ENCODE measurements at places on chromosomes 13 and 19. TPM values are rescaled to one million over a fixed set of nuclear protein-coding genes. Genes with fewer than 3 reads are reported as not detected.
A peak's percentile ranks its signal among the peaks of the same experiment; 100 is the strongest.

Gene SPACA4
- total RNA-seq, result 0.67 TPM

Gene KIR2DL3
- not detected for total RNA-seq

Gene MBD3L2
- total RNA-seq, result not detected

Gene APOC4
- not detected for total RNA-seq

Gene MISP
- total RNA-seq, result not detected

Gene CEACAM21
- 34.8 TPM for total RNA-seq

Gene NLRP4
- total RNA-seq, result not detected

Gene MAB21L1
- total RNA-seq, result 2.2 TPM

Gene ZNF729
- not detected for total RNA-seq

DNA sequence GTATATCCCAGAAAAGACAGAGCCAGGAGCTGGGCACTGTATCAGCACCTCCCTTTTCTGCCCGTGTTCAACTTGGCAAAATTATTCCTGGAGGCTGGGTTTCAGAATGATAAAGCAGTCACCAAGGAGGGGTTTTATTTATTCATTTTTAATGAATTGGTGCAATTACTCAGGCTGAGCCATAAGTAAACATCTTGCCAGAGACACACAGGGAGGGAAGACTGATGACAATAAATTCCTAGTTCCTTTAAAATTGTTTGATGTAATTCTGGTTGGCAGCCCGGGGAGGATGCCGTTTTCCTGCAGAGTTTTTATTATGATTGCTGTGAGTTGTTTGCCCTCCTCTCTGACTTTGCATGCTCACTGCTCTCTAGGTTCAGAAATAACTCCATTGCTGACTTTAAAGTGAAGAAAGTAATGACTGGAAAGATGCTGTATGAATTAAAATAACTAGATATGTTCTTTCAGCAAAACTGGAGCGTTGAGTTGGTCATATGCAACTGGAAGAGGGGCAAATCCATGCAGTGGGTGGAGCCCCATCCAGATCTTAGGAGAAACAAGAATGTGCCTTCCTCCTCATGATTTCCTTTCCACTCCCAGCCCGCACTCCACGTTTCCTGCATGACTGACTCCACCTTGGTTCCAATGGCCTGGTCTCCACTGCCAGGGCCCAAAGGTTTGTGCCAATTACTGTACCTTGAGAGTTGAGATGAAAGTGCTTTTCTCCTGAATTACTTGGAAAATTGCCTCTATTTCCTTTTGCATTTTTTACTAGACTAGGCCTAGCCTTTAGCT, 182.1 kb downstream of the RFC3 start:
- peak overlapping the region; percentile 61 for H3K27ac ChIP-seq
- H3K27me3 ChIP-seq, result no peaks in the 10 kb centered on the region

- no peak within 1 kb of the TSS for H3K27ac ChIP-seq
- peaks cover 26% of the 10 kb centered on the region for H3K4me1 ChIP-seq
- H3K4me3 ChIP-seq, result no peak within 1 kb of the TSS
Observed at GRCh38 chr19:35641515-35642151, at the start of gene ETV2. ETV2 (plus strand) TSS chr19:35641745; CDS start chr19:35642461, 716 bp downstream.

DNA sequence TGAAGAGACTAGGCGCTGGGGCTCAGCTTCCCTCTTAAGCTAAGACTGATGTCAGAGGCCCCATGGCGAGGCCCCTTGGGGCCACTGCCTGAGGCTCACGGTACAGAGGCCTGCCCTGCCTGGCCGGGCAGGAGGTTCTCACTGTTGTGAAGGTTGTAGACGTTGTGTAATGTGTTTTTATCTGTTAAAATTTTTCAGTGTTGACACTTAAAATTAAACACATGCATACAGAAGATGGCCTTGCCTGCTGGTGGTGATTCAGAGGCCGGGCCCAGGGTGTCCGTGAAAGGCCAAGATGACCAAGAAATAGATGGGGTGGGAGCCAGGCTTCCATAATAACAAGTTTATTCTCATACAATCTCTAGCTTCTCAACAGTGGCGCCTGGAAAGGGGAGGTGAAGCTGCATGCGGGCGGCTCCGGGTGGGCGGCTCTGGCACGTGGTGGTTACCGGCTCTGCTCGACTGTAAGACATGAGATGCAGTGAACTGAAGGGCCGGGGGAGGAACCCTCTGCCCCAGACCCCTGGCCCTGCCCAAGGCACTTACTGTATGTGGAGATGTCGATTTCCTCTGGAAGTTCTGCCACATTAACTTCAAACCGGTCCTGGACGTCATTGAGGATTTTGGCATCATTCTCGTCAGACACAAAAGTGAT, 10.5 kb downstream of the DDX39A start:
- no peak for DNase-seq
- H3K4me3 ChIP-seq, result no peak overlapping the region
- H3K27ac ChIP-seq, result no peak overlapping the region
- peaks cover 3% of the 10 kb centered on the region for H3K4me1 ChIP-seq
- H3K36me3 ChIP-seq, result peaks cover 60% of the 10 kb centered on the region
- H3K27me3 ChIP-seq, result no peaks in the 10 kb centered on the region

DNA sequence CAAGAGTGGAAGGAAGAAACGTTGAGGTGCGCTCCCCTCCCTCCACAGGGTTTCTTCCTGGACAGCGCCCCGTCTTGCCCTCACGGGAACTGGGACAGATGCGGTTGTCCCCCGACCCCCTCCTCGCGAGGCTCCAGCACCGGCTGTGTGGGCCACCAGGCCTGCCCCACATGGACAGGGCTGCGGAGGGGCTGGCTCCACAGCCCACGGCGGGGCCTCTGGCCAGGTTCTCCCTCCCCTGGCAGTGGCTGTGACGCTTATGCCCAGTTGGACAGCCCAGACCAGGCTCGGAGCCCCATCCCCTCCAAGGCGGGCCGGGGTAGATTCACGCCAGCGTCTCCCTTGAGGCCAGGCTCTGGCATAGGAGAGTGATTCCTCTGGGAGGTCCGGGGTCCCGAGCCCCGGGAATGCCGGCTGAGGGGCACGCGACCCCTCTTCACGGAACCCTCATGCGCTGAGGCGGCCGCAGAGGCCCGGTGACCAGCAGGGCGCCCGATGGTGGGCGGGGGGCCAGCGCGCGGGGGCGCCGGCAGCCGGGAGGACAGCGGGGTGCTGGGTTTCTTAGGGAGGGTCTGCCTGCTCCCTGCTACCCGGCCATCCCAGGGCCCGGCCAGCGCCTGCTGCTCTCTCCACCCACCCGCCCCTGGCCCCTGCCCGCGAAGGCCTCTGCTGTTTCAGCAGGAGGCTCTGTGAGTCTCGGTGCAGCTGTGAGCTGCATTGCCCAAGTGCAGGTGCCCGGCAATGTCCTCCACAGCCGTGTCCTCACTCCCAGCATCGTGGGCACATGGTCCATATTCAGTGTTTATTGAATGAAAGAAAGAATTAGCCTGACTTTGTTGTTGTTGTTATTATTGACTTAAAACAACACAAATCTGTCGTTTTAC, 20.3 kb upstream of the GAS6 start:
- peaks cover 62% of the 10 kb centered on the region for H3K4me1 ChIP-seq
- H3K4me3 ChIP-seq, result no peak overlapping the region
- H3K27me3 ChIP-seq, result no peaks in the 10 kb centered on the region
- DNase-seq, result no peak
- H3K27ac ChIP-seq, result peak overlapping the region; percentile 11

DNA sequence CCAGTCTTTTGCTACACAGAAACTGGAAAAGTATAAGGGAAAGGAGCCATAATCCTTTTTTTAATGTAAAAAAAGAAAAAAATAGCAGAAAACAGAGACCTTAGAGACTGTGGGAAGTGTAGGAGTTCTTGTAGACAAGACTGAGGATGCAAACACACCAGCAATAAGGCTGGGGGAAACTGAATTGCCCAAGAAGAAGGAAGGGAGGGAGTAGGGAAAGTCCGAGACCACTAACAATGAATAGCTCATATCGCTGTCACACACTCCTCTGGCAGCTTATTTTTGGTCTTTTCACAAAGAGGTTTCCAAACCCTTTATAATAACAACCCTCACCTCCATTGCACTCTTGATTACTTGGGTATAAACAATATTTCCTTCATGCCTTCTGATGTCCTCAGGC, 952.0 kb downstream of the SLITRK5 start:
- no peaks in the 10 kb centered on the region for H3K4me1 ChIP-seq
- no peak overlapping the region for H3K27ac ChIP-seq
- no peak overlapping the region for H3K4me3 ChIP-seq
- no peaks in the 10 kb centered on the region for H3K36me3 ChIP-seq

DNA sequence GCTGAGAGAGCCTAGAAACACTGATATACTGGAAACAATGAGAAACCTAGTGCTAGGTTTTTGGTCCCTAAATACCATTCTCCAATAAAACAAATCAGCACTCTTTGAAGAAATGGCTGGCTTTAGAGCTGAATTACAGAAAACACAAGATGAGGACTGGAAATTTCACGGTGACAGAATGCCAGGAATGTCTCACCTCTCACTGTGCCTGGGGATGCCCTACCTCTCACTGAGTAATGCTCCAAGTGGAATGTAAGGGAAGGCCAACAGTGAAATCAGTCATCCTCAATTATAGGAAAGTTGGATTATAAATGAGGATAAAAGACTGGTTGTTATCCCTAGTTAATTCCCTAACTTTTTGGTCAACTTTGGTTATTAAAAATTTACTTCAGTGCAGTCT, 259.0 kb downstream of the NALCN start:
- H3K36me3 ChIP-seq, result no peaks in the 10 kb centered on the region
- peak; percentile 38 for DNase-seq
- no peaks in the 10 kb centered on the region for H3K27me3 ChIP-seq
- peaks cover 15% of the 10 kb centered on the region for H3K4me1 ChIP-seq

- H3K4me1 ChIP-seq, result peaks cover 19% of the 10 kb centered on the region
- peak overlapping the region; percentile 97 for H3K27ac ChIP-seq
- DNase-seq, result peak; percentile 26
- H3K36me3 ChIP-seq, result no peaks in the 10 kb centered on the region
- peak overlapping the region; percentile 82 for H3K4me3 ChIP-seq
- no peaks in the 10 kb centered on the region for H3K27me3 ChIP-seq
Observed at GRCh38 chr13:95676105-95676761, 706 bp upstream of the DNAJC3 start.

DNA sequence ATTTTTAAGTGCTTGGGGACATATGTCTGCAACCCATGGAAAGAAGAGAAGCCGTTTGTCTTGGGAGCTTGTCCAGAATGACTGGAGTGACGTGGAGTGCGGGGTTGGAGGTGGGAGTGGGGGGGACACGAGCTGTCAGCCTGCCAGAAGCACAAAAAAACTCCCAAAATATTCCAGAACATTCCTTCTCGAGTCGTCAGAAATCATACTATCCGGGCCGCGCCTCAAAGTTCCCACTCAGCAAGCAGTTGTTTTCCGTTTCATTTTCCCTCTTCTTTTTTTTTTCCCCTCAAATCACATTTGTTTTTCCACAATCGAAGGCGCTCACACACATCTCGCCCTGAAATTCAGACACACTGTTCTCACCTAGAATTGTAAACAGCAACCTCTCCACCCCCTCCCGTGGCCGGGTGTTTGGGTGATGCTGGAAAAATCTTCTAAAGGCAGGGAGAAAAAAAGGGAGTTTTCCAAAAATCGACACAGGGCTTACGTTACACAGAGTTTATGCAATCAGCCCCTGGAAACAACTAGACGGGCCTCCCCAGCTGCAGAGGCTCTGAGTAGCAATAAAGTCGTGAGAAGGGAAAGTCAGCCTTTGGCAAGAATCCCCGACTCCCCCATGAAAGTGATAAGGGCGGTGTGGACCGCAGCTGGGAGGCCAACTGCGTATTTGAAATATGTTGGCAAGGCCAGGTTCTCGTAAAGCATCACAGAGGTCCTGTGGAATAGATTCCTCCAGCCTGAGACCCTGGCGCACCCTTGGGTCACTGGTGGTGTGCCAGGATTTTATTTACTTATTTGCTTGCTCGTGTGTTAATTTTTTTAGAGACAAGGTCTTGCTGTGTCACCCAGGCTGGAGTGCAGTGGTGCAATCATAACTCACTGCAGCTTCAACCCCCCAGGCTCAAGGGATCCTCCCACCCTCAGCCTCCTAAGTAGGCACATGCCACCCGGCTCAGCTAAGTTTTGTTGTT, 31.2 kb upstream of the KLF2 start:
- H3K27ac ChIP-seq, result peak overlapping the region; percentile 77
- peak; percentile 16 for DNase-seq
- H3K4me3 ChIP-seq, result no peak overlapping the region
- H3K27me3 ChIP-seq, result no peaks in the 10 kb centered on the region

DNA sequence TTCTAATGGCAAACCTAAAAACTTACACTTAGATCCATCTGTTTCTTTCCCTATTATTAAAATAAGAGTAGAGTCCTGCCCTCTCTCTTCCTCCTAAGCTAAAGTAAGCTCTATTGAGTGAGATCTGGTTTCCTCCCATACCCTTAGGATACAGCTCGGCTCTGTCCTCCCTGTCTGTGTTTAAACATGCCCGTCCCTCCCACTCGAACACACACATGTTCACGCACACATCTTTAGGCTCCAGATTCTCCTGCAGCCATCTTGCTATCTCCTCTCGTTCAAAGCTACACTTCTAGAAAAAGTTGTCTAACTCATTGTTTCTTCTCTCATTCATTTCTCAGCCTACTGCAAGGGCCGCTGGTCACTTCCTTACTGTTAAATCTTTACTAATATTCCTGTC, 15.1 kb upstream of the CEBPG start:
- DNase-seq, result no peak
- H3K27ac ChIP-seq, result no peak overlapping the region
- no peak overlapping the region for H3K4me3 ChIP-seq
- H3K4me1 ChIP-seq, result no peaks in the 10 kb centered on the region
- no peaks in the 10 kb centered on the region for H3K27me3 ChIP-seq

- no peak overlapping the region for H3K27ac ChIP-seq
- no peaks in the 10 kb centered on the region for H3K36me3 ChIP-seq
- H3K27me3 ChIP-seq, result no peaks in the 10 kb centered on the region
- no peak overlapping the region for H3K4me3 ChIP-seq
Observed at GRCh38 chr13:47110141-47110540, 213.3 kb upstream of the HTR2A start.

GRCh38 chr19:6056282-6056741, 54.0 kb downstream of the RFX2 start:
- no peak overlapping the region for H3K4me3 ChIP-seq
- H3K27me3 ChIP-seq, result no peaks in the 10 kb centered on the region
- H3K36me3 ChIP-seq, result no peaks in the 10 kb centered on the region
- H3K27ac ChIP-seq, result peak overlapping the region; percentile 80
- DNase-seq, result no peak

- H3K27ac ChIP-seq, result no peak overlapping the region
- H3K27me3 ChIP-seq, result no peaks in the 10 kb centered on the region
- H3K4me3 ChIP-seq, result no peak overlapping the region
- DNase-seq, result no peak
- H3K4me1 ChIP-seq, result no peaks in the 10 kb centered on the region
Observed at GRCh38 chr13:45178349-45179162, 22.3 kb downstream of the KCTD4 start.

Measured in thyroid gland (tissue), 4 donors.